ENCODE measurements at places on chromosomes 6 and 20.

- H3K4me3 ChIP-seq: no peak overlapping the region
- H3K4me1 ChIP-seq: no peaks in the 10 kb centered on the region
Observed at GRCh38 chr6:66771626-66772025, 1064.6 kb upstream of the EYS start.

- peaks cover 16% of the 10 kb centered on the region for H3K4me1 ChIP-seq
- DNase-seq: no peak
- no peaks in the 10 kb centered on the region for H3K27me3 ChIP-seq
- H3K27ac ChIP-seq: no peak overlapping the region
- no peak overlapping the region for H3K4me3 ChIP-seq
- H3K36me3 ChIP-seq: no peaks in the 10 kb centered on the region
Observed at GRCh38 chr6:32947552-32948465, 5.1 kb downstream of the HLA-DMA start.

GRCh38 chr6:31690231-31691077, 9.6 kb upstream of the LY6G5C start:
- H3K4me3 ChIP-seq: no peak overlapping the region
- H3K27me3 ChIP-seq: no peaks in the 10 kb centered on the region
- H3K27ac ChIP-seq: no peak overlapping the region

GRCh38 chr20:2987861-2988260, 55.6 kb upstream of the GNRH2 start:
- H3K4me1 ChIP-seq: no peaks in the 10 kb centered on the region
- H3K27me3 ChIP-seq: no peaks in the 10 kb centered on the region
- peaks cover 76% of the 10 kb centered on the region for H3K36me3 ChIP-seq
- no peak overlapping the region for H3K27ac ChIP-seq
- no peak overlapping the region for H3K4me3 ChIP-seq

DNA sequence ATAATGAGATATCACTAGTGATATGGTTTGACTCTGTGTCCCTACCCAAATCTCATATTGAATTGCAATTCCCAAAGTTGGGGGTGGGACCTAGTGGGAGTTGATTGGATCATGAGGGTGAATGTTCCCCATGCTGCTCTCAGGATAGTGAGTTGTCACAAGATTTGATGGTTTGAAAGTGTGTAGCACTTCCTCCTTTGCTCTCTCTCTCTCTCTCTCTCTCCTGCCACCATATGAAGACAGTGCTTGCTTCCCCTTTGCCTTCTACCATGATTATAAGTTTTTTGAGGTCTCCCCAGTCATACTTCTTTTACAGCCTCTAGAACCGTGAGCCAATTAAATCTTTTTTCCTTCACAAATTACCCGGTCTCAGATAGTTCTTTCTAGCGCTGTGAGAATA, 1002.0 kb upstream of the ADGRB3 start:
- no peaks in the 10 kb centered on the region for H3K27me3 ChIP-seq
- H3K4me1 ChIP-seq: no peaks in the 10 kb centered on the region
- H3K4me3 ChIP-seq: no peak overlapping the region
- H3K36me3 ChIP-seq: no peaks in the 10 kb centered on the region
- no peak overlapping the region for H3K27ac ChIP-seq

- no peaks in the 10 kb centered on the region for H3K36me3 ChIP-seq
- H3K4me3 ChIP-seq: no peak overlapping the region
- no peak overlapping the region for H3K27ac ChIP-seq
- no peaks in the 10 kb centered on the region for H3K4me1 ChIP-seq
Observed at GRCh38 chr20:31653561-31653960, 15.8 kb downstream of the COX4I2 start.

GRCh38 chr6:53906103-53906502, 111.3 kb downstream of the LRRC1 start:
- H3K27ac ChIP-seq: no peak overlapping the region
- DNase-seq: no peak
- H3K36me3 ChIP-seq: no peaks in the 10 kb centered on the region
- H3K27me3 ChIP-seq: no peaks in the 10 kb centered on the region
- H3K4me3 ChIP-seq: no peak overlapping the region

- no peak for DNase-seq
- no peak overlapping the region for H3K27ac ChIP-seq
- H3K4me3 ChIP-seq: no peak overlapping the region
- no peaks in the 10 kb centered on the region for H3K4me1 ChIP-seq
Observed at GRCh38 chr6:22082218-22082617, 214.6 kb downstream of the PRL start.

- no peaks in the 10 kb centered on the region for H3K36me3 ChIP-seq
- no peak overlapping the region for H3K4me3 ChIP-seq
- H3K27me3 ChIP-seq: no peaks in the 10 kb centered on the region
- no peak for DNase-seq
- no peak overlapping the region for H3K27ac ChIP-seq
Observed at GRCh38 chr20:24096264-24096663, 107.7 kb upstream of the GGTLC1 start.

DNA sequence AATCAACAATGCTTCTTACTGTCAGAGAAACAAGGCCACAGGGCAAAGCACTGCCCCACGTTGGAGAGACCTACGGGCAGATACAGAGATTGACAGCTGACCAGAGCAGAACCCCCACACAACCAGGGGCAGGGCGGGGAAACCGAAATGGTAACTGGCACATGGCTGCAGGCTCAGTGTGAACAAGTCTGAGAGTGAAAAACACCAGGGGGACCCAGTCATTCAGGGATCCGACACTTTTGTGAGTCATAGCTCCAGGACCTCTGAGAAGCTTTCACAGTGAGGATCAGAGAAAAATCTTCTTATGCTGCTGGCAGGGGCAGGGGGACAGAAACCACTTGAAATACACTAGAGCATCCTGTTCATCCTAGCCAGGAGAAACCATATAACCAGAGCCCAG, 254.2 kb downstream of the C6orf118 start:
- DNase-seq: no peak
- no peaks in the 10 kb centered on the region for H3K4me1 ChIP-seq
- H3K27ac ChIP-seq: no peak overlapping the region
- no peaks in the 10 kb centered on the region for H3K36me3 ChIP-seq

DNA sequence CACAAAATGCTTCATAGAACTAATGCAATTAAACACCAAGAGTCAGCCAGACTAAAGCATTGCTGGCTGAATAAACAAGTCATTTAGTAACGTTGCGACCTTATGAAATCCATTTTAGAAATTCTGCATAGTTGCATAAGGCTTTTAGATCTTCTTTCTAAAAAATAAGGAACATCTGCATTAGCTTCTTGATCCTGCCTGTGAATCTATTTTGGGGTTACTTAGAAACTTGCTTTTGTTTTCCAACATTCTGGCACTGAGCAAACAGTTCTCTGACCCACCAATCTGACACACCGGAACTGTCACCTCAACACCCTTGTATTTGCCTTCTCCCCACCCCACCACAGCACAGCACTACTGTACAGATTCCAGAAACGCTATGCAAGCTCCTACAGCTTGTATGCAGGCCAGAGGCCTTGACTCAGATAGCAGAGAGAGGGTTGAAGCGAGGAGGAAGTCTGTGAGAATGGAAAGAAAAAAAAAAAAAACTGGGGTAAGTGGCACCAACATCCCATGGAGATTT, 55.0 kb downstream of the KIF13A start:
- no peak overlapping the region for H3K4me3 ChIP-seq
- H3K27me3 ChIP-seq: no peaks in the 10 kb centered on the region
- H3K36me3 ChIP-seq: no peaks in the 10 kb centered on the region

DNA sequence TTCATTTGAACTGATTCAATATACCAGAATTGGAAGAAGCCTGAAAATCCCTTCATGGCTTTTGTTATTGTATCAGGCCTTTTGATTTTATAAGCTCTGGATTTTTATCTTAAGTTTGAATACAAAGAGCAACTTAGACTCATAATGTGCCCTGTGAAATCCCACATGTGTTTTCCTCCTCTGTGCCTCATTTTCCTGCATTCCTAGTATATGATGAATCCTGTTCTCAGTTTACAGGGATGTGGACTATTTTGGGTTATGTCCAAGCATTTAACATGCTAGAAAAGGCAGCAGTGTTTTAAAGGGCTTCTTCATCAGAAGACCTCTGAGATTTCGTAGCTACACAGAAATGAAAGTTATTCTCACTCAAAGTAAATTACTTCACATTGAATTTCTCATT, 455.0 kb downstream of the RFPL4B start:
- H3K4me1 ChIP-seq: no peaks in the 10 kb centered on the region
- no peak overlapping the region for H3K27ac ChIP-seq
- H3K4me3 ChIP-seq: no peak overlapping the region
- no peaks in the 10 kb centered on the region for H3K27me3 ChIP-seq
- no peaks in the 10 kb centered on the region for H3K36me3 ChIP-seq
- DNase-seq: no peak

Data from effector memory CD4-positive, alpha-beta T cell (primary cell).